ENCODE measurements at places on chromosomes 11 and 22. TPM values are rescaled to one million over a fixed set of nuclear protein-coding genes. Genes with fewer than 3 reads are reported as not detected.

The P4HA3 gene
- polyA plus RNA-seq, result 5.6 TPM

The PDE2A gene
- 17.6 TPM for polyA plus RNA-seq

The KDELR3 gene
- 26.9 TPM for polyA plus RNA-seq

The CCDC82 gene
- polyA plus RNA-seq, result 26.0 TPM

The UBXN1 gene
- polyA plus RNA-seq, result 284 TPM

The RAC2 gene
- polyA plus RNA-seq, result 11.0 TPM

The BIRC2 gene
- polyA plus RNA-seq, result 23.7 TPM

The CRACR2B gene
- polyA plus RNA-seq, result 5.0 TPM

The CNGA4 gene
- polyA plus RNA-seq, result 0.10 TPM

The IRAG1 gene
- 16.3 TPM for polyA plus RNA-seq

The OR8A1 gene
- polyA plus RNA-seq, result not detected

The GGA1 gene
- polyA plus RNA-seq, result 41.9 TPM

The TMEM121B gene
- polyA plus RNA-seq, result 0.17 TPM

The TUB gene
- 15.3 TPM for polyA plus RNA-seq

The C11orf91 gene
- not detected for polyA plus RNA-seq

The CASTOR1 gene
- polyA plus RNA-seq, result 3.1 TPM

The KCNQ1OT1 gene
- 0.52 TPM for polyA plus RNA-seq

The MFNG gene
- 4.7 TPM for polyA plus RNA-seq

The CHADL gene
- polyA plus RNA-seq, result 4.4 TPM

The C11orf58 gene
- polyA plus RNA-seq, result 166 TPM

The DMC1 gene
- 0.82 TPM for polyA plus RNA-seq

The GSTT2 gene
- polyA plus RNA-seq, result 1.8 TPM

The ANO5 gene
- 0.48 TPM for polyA plus RNA-seq

The EIF3D gene
- polyA plus RNA-seq, result 224 TPM

The TYR gene
- not detected for polyA plus RNA-seq

The OR8G5 gene
- not detected for polyA plus RNA-seq

The NFAM1 gene
- polyA plus RNA-seq, result 1.5 TPM

The CLTCL1 gene
- polyA plus RNA-seq, result 3.9 TPM

The ACO2 gene
- 99.1 TPM for polyA plus RNA-seq

The PLAAT4 gene
- 67.0 TPM for polyA plus RNA-seq

The ACR gene
- 0.33 TPM for polyA plus RNA-seq

The CCDC188 gene
- polyA plus RNA-seq, result not detected

The TTC36 gene
- 0.18 TPM for polyA plus RNA-seq

The OSBP2 gene
- polyA plus RNA-seq, result 1.3 TPM

The LMO1 gene
- polyA plus RNA-seq, result not detected

The PRR33 gene
- polyA plus RNA-seq, result 0.01 TPM

The TMEM80 gene
- polyA plus RNA-seq, result 37.6 TPM

The SPCS2 gene
- polyA plus RNA-seq, result 193 TPM

The MADD gene
- 20.3 TPM for polyA plus RNA-seq

The H19 gene
- 601 TPM for polyA plus RNA-seq

The YPEL4 gene
- 15.3 TPM for polyA plus RNA-seq

The A4GALT gene
- polyA plus RNA-seq, result 2.0 TPM

The MB gene
- 1.7 TPM for polyA plus RNA-seq

The PHLDB1 gene
- 46.2 TPM for polyA plus RNA-seq

The MYO7A gene
- polyA plus RNA-seq, result 3.1 TPM

The CNTF gene
- 0.22 TPM for polyA plus RNA-seq

The IGSF22 gene
- 0.24 TPM for polyA plus RNA-seq

The RTN4R gene
- not detected for polyA plus RNA-seq

The BDNF gene
- polyA plus RNA-seq, result 0.77 TPM

The GRIK4 gene
- polyA plus RNA-seq, result 1.3 TPM

The OR5I1 gene
- polyA plus RNA-seq, result not detected

The MORC2 gene
- 15.0 TPM for polyA plus RNA-seq

The TREH gene
- not detected for polyA plus RNA-seq

The TSSK2 gene
- not detected for polyA plus RNA-seq

The OPCML gene
- 0.13 TPM for polyA plus RNA-seq

The BATF2 gene
- 2.8 TPM for polyA plus RNA-seq

Measured in ovary (tissue), 10 donors.